OCI-M1 (cell line): ENCODE measurements at places on chromosomes 12 and 14.

DNA sequence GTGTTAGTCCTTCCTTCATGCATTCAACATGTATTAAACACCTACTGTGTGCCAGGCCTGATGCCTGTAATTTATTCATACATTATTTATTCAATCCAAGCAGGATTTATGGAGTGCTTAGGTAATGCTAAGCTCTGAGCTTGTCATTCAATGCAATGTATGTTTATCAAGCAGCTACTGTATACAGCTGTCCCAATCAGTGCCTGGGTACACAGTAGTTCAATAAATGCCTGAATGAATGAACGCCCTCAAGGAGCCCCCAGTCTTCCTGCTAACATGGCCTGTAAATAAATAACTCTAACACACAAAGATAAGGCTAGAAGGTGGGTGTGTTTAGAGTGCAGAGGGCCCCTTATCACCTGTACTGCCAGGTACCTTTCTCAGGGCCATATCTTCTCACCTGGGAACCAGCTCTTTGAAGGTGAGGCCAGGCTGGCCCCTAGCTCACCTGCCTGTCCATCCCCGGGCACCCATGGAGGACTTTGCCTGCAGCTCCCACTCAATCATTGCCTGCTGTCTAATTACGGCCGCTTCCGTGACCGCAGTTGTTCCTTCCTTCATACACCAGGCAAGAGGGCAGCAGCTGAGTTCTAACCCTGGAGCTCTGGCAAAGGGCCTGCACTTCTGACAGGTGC lies 20.0 kb upstream of the KDM2B start:
- DNase-seq = no peak

GRCh38 chr14:48584031-48584430 lies 908.6 kb upstream of the MDGA2 start:
- no peak for DNase-seq

GRCh38 chr14:105168979-105169507 lies 467 bp upstream of the JAG2 start:
- no peak for DNase-seq

- DNase-seq = no peak
These were observed 280.5 kb downstream of the PCNX1 start for GRCh38 chr14:71187633-71188356.

- DNase-seq = peak; percentile 87
These were observed 2.5 kb upstream of the TEP1 start for GRCh38 chr14:20415782-20416206.

DNA sequence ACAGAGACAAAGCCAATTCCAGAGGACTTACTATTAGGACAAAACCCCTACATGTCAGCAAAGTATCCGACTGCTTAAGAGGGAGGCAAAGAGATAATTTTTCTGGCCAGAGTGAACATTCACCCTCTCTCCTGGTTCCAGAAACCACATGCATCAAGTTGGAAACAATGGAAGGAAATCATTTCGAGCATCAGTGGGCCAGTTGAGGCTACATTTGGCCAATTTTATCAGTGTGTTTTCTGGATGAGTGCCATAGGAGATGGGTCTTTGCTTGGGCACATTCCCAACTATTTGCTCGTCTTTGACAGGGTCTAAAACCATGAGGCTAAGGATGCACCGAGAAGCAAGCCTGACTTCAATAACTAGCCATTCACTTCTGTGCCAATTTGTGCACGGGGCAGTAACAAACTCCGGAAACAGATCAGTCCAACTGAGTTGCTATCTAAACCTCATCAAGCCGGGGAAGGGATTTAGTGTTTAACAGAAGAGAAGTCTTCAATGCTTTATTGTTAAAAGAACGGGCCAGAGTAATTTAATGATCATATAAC lies 17.4 kb downstream of the EGLN3 start:
- DNase-seq = no peak

- no peak for DNase-seq
These were observed 117.6 kb upstream of the RASSF8 start for GRCh38 chr12:25840678-25841465.

- no peak for DNase-seq
These were observed 81.2 kb upstream of the ATF7IP start for GRCh38 chr12:14284184-14284722.

DNA sequence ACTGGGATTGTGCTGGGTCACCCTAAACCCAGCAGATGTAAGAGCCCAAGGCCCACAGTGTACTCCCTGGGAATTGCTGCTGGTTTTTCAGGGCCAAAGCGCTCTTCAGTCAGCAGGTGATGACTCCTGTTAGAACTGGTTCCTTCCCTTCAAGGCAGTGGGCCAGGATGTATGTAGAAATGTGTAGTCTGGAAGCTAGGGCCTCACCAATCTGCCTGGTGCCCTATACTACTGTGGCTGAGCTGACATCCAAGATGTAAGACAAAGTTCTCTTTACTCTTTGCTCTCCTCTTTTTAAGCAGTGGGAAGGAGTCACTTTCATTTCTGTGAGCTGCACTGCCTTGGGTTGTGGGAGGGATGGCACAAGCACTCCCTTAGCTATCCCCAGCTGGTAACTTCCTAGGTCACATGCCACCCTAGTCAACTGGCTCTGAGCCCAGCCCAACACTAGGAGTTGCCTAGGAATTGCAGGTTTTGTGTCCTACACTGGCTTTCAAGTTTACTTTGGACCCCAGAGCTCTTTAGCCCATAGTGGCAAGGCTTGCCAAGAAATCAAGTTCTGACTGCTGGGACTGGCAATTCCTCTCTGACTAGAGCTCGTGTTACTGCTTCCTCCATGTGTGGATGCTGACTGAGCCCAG lies 249.2 kb downstream of the C12orf50 start:
- no peak for DNase-seq

DNA sequence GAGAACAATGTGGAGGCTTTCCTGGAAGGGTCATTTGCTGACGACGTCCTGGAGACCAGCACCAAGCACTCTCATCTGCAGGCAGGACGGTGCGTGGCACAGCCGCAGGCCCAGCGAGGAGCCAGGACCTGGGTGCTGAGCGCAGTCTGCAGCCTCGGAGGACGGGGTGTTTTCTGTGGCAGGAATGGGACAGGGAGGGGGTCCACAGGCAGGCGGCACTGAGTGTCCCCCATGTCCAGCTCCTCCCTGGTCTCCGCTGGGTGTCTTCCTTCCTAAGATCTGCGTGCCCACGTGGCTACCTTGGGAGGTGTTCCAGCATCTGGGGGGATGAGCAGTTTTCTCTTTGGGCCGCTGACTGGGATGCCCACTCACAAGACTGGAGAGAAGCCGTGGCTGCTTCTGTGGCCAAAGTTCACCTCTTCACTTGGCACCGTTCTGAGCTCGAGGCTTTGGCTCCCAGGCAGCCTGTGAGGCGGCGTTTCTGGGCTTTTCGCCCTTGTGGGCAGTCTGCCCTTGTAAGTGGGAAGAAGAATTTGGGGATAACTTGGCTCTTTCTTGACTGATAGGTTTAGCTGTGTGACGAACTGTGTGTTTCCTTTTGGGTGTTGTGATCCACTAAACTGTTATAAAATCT lies 72.2 kb downstream of the NOC4L start:
- no peak for DNase-seq

DNA sequence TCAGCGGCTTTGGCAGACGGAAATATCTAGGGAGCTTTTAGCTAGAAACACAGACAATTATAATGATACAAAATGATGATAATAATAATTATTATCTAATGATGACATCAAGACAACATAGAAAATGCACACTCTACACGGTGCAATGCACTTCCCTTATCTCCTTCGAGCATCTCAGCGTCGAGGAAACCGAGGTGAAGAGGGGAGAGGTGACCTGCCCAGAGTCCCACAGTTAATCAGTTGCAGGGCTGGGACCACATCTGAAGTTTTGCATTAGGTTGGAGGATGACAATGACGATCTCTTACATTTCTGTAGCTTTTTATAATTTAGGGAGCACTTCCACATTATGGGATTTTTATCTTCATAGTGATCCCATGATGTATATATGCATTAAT lies 130.2 kb downstream of the PAPOLA start:
- no peak for DNase-seq

DNA sequence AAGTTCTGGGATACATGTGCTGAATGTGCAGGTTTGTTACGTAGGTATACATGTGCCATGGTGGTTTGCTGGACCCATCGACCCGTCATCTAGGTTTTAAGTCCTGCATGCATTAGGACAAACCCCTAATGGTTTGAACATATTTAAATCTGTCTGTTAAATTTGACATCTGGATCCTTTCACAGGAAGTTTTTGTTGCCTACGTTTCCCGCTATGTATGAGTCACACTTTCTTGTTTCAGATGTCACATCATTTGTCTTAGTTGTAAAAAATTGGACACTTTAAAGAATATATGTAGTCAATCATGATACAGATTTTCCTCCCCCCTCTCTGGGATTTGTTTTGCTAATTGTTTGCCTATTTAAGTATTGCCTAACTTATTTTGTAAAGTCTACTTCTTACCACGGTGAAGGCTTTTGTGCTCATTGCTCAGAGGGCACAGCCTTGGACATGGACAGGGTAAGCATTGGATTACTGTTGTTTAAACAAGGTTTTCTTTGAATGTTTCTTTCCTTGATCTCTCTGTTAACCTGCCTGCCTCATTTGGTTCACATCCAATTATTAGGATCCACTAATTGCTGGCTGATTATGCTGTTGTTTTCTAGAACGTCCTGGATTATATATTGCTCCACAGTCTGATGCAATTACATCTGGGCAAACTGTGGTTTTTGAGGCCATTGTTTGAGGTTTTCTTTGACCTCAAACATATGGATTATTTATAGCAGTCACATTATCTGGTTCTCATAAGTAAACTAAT lies 1441.4 kb downstream of the AACS start:
- peak; percentile 54 for DNase-seq

DNA sequence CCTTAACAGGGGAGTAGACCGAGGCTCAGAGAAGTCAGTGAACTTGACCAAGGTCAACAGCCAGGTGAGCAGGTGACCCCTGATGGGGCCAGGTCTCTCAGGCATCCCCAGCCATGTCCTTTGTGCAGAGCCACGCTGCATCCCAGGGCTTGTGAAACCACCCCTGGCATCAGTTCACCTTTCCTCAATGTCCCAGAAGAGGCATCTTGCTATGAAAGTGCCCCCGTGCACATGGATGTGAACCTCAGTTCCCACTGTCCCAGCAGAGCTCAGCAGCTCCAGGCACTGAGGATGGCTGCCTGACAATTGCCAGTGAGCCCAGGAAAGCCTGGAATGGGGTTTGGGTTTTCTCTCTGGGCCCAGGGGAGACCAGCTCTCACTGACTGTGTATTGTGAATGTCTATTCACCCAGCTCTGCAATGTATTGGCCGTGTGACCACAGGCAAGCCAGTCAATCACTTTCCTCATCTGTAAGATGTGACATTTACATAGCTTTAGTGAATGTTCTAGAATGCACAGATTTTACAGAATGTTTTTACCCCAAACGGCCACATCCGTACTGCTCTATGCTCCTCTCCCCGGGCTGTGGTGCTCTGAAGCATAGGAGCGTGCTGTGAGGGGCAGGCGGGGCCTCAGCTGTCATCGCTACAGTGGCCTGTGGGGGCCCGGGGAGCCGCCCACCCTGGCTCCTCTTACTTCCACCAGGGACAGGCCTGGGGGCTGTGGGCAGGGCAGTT lies 4.9 kb downstream of the CACNA2D4 start:
- no peak for DNase-seq

- DNase-seq = no peak
These were observed 711.5 kb downstream of the RPS29 start for GRCh38 chr14:48874711-48875110.

DNA sequence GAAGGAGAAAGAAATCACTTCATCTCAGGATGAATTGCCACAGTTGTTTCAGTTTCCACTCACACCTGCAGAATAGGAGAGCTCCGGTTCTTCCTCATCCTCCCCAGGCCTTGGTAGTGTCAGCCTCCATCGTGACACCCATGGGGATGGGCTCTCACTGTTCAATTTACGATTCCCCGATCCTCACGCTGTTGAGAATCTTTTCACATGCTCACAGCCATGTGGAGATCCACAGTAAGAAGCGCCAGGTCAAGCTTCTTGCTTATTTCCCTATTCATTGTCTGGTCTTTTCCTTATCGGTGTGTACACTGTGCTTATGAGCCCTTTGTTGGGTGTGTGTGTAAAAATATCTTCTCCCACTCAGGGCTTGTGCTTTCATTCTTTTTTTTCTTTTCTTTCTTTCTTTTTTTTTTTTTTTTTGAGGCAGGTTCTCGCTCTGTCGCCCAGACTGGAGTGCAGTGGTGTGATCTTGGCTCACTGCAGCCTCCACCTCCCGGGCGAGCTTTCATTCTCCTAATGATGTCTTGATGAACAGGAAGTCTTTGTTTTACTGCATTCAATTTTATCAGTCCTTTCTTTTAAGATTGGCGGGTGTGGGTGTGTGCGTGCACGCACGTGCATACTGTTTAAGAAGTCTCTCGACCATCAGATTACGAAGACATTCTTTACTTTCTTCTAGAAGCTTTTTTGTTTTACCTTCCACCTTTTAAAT lies 21.5 kb downstream of the RIN3 start:
- DNase-seq = peak; percentile 2

GRCh38 chr12:104790296-104791125 lies 167.6 kb downstream of the SLC41A2 start:
- DNase-seq = peak; percentile 11

- DNase-seq = no peak
These were observed 1.5 kb downstream of the BLOC1S1 start for GRCh38 chr12:55717011-55718007.

DNA sequence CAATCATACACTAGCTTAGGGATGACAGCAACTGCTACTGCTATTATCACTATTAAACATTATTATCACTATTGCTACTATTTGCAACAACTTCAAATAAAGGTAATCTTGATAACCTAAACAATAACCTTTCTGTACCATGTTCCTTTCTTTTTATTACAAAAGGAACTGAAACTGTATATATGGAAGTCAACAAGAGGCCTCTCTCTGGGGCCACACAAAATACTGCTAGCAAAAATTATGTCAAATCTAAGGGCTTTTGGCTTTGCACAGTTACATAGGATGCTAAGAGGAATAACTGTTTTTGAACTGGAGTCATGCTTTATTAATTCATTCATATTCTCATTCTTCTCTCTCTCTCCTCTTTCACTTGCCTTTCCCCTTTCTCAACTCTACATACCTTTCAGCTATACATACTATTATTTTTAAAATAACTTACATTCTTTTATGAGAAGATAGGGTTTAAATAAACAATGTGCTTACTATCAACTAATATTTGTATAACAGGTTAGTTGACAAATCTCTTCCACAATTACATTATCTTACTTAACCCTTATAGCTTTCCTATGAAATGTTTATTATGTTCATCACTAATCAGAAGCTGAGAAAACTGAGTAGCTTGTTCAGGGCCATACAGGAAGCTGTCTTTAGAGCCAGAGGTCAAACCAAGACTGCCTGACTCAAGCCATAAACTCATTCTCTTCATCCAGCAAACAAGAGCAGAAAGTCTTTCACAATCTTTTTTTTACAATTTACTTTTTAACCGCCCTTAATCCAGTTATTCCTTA lies 25.7 kb downstream of the SPTSSA start:
- no peak for DNase-seq

GRCh38 chr12:52096332-52097044 lies 17.0 kb downstream of the SMIM41 start:
- DNase-seq = no peak

GRCh38 chr12:46450279-46450748 lies 77.7 kb upstream of the SLC38A2 start:
- peak; percentile 69 for DNase-seq

DNA sequence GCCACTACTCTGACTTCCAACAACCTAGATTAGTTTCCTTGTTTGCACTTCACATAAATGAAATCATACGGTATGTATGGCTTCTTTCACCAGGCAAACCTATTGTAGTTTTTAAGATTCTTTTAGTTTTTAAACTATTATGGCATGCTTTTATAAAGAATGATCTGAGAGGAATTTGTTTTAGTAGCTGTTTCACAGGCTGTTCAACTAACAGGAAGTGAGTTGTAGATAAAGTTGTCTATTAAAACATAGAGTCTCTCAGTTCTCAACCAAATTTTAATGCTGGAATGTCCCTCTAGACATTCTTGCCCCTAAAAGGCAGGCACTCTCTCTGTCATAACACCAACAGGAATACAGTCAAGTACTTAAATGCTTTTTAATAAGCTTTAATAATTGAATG lies 102.7 kb upstream of the DACT1 start:
- DNase-seq = peak; percentile 16
